Activated naive CD4-positive, alpha-beta T cell (primary cell): ENCODE measurements at places on chromosomes 5 and 9.

DNA sequence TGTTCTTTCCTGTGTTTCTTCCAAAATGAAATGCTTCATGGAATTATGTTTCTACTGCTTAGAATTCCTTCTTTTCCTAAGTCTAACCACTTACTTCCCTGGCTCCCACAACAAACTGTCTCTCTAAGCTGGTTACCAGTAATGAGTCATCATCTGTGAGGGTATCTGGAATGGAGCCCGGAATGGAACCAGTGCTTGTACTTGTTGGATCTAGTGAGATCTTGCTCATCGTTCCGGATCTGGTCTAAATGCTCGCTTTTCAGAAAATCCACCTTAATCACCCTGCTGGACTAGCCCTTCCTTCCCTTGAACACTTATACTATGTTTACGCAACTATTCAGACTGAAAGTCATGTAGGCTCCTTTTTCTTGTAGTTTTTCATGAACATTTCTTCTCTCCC is 184.8 kb downstream of the PBX3 start:
- no peak for DNase-seq

DNA sequence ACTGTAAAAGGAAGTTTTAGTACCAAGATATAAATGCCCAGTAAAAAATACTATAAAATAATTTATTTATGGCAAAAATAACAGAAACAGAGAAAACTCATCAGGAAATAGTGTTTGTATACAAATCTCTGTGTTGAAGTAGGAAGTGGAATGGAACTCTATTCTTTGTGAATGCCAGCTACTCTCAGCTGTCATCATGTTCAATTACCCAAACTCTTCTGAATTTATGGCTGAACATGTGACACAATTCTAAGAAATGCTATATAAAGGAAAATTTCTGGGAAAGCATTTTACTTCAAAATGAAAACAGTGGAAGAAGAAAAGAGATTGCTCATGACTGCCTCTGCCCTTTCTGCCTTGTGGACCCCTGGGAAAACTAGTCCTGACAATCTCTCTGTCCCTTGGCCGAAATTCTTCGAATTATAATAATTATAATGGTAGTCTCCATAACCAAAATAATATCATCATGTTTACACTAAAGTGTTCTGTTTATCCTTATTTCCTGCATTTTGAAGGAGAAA is 522.3 kb upstream of the ST8SIA4 start:
- no peak for DNase-seq

DNA sequence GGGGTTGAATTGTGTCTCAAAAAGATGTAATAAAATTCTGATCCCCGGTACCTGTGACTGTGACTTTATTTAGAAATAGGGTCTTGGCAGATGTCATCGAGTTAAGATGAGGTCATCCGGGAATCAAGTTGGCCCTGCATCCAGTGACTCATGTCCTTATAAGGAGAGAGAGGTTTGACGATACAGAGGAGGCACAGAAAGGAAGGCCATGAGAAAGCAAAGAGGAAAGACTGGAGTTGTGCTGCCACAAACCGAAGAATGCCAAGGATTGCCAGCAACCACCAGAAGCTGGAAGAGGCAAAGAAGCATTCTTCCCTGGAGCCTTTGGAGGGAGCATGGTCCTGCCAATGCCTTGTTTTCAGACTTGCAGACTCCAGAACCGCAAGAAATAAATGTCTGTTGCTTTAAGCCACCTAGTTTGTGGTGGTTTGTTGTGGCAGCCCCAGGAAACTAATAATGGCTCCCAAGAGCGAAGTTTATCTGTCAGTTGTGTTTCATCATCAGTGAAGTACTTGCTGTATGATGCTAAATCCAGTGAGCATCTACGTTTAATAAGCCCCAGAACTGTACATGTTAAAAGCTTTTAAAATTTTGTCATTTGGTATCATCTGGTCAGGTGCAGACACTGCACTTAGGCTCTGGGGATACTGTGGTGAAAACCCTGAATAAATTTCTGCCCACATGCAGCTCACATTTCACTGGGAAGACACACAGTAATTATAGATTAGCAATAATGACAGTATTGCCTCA is 114.8 kb downstream of the TLE4 start:
- no peak for DNase-seq

GRCh38 chr5:173875189-173875588 is 13.0 kb upstream of the CPEB4 start:
- no peak for DNase-seq

GRCh38 chr9:88060746-88061145 is 77.5 kb downstream of the SPATA31C2 start:
- no peak for DNase-seq
